ENCODE measurements at places on chromosomes 2 and 18.

GRCh38 chr2:28717339-28717758 lies 34.3 kb upstream of the PPP1CB start:
- peak; percentile 85 for DNase-seq

- no peak for DNase-seq
These were observed 289.6 kb upstream of the RAB6C start for GRCh38 chr2:129689653-129690448.

DNA sequence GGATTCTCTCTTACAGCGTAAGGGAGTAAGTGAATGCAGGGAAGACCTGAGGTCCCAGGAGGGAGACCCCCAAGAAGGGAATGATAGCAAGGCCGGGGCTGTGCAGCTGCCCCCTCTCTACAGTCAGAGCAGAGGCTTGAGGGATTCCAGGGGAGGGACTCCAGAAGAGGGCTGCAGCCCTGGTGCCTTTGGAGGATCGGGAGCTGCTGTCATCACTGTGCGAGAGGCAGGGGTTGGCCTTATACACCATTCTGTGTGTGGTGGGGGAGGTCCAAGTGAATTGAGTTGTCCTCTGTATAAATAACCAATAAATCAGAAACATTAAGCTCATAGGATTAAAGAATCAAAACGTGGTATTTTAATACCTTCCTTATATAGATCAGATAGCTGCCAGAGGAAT lies 114.9 kb downstream of the GLI2 start:
- DNase-seq, result peak; percentile 34

DNA sequence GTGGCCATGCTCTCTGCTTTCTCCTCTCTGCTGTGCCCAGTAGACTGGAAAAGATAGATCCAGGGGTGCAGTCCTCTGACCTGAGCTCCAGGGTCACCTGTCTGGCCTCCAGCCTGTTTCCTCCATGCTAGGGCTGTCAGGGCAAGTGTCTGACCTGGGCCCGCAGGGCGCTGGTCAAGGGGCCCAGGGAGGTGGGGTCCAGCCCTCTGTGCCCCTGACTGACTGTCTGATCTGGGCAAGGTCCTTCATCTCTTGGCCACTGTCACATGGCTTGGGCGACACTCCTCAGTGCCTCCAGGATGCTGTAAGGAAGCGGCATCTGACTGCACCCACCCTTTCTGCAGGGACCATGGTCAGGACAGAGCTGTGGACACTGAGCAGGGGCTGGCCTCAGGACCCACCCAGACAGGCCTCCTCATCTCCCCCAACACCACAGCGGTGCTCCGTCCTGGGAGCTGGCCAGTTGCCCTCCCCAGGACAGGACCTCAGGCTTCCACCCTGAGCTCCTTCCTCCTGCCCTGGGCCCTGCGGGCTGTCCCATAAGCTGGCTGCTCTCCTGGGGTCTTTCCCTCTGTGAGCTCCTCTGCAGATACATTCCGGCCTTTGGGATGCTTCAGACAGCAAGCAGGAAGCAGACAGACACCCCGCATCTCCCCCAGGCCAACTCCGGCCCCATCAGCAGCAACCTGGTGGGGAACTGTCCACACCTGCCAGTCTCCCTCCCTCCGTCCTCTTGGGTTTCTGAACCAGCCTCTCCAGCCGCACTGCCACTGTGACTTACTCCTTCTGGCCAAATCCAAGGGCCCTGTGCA lies 21.2 kb upstream of the ALPI start:
- no peak for DNase-seq

- no peak for DNase-seq
These were observed 1.6 kb downstream of the EPC2 start for GRCh38 chr2:148646231-148646559.

GRCh38 chr2:217166241-217166850 lies 306.5 kb upstream of the TNP1 start:
- peak; percentile 34 for DNase-seq
